Stimulated activated CD8-positive, alpha-beta memory T cell treated with anti-CD3 and anti-CD28 coated beads, Interleukin-4, amount 100 ng/mL, for 24 hours (primary cell): ENCODE measurements at places on chromosomes 12 and 14.

- no peak for DNase-seq
Measured at GRCh38 chr12:25797386-25797785, 161.1 kb upstream of the RASSF8 start.

GRCh38 chr14:79502751-79503148 is 708.6 kb downstream of the DIO2 start:
- no peak for DNase-seq

DNA sequence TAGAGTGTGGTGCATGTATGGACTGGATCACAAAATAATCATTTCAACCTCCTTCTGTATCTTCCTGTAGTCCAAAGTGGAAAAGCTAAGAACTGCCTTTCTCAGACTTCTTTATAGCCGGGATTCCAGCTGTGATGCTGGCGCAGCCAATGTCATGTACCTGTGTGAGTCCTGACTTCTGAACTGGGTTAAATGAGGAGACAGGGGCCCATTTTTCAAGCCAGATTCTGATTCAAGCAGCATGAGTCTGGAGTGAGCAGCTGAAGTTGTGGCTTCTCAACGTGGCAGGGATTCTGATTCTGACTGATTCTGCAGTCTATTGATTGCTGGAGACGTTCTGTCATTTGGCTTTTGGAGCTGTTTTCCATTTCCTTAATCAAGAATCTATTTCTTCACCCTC is 111.2 kb downstream of the ST8SIA1 start:
- no peak for DNase-seq

DNA sequence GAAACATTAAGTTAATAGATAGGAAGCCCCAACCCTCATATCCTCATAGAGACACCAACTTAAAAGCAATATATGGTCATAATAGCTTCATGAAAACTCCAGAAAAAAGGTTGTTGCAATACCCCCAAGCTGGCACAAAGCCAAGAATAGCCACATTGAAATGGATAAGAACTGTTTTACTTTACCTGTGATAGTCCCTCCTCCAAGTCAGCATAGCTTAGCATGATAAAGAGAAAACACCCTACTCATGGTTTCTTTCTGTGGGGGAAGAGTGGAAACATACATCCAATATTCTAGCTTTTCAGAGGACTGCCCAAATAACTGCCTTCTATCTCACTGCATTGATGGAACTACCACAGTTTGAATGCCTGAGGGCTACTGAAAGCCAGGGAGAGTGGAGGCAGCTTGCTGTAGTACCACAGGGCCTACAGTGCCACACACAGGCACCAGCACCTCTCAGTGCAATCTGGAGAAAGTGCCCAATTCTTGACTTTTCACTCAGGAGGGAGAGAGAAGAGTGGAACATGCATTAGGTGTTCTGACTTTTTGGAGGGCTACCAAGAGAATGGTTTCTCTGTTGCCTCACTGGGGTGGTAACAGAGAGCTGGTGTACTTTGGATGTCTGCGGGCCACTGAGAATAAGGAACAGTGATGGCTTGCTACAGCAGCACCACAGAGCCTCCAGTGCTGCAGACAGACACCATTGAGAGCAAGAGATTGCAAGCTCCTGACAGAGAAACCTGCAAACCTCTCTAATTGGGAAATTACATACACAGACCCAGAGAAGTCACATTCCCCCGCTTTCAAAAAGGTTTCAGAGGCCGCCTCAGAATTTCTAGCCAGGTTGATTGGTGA is 157.1 kb upstream of the GARIN2 start:
- no peak for DNase-seq

DNA sequence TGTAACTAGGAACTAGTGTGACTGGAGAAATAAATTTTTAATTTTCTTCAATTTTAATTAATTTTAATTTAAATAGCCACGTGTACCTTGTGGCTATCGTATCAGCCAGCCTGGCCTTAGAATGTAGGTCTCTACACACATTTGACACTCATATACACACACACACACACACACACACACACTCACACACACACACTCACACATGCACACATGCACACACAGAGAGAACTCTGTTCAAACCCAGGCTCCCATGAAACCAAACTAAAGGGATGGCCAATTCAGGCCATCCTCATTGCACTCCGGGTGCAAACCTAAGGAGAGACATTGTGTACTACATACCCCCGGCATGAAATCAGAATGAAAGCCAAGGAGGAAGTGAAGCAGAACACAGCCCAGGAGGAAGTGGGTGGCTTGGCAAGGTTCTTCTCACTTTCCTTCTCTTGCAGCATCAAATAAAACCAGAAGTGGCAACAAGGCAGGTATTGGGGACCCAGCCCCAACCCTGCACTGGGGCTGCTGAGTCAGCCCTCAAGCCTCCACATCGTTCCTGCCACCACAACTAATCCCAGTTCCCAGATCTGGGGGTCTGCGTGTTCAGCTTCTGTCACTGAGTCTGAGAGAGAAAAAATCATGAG is 26.2 kb upstream of the CHPT1 start:
- DNase-seq: no peak

DNA sequence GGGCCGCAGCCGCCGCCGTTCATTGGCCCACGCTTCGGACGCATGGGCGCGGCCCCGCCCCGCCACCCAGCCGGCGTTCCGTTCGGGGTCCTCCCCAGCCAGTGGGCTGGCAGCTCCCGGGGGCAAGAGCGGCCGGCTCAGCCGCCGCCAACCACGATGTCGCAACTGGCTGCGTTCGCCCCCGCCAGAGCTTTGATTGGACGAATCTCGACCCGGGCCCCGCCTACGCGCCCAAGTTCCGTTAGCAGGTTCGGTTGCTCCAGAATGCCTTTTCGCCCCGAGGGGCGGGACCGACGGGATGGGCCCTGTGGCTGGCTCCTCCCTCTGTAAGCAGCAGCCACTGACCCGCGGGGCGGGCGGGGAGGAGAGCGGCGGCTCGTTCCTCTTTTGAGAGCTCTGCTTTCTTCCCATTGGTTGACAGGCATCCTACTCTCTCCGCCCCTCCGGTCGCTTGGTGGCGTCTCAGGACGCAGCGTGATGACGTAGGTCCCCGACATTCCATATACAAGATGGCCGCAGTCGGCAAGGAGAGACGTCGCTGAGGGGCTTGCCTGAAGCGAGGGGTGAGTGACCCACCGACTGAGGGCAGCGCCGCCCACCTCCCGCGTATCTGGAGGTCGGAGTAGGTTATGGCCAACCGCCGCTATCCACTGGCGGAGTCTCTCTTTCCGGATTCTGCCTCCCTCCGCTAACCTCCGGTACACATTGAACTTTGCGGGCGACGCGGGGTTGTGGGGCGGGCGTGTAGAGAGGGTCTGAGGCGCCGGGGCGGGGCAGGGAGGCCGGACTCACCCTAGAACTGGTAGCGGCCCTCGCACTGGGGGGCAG is at the start of gene CCNK:
TSS of gene CCNK (plus strand) at position 493 of the 828 bp plus-strand sequence. CDS start 11,269 bp downstream, outside the sequence.
- peak; percentile 100 for DNase-seq

DNA sequence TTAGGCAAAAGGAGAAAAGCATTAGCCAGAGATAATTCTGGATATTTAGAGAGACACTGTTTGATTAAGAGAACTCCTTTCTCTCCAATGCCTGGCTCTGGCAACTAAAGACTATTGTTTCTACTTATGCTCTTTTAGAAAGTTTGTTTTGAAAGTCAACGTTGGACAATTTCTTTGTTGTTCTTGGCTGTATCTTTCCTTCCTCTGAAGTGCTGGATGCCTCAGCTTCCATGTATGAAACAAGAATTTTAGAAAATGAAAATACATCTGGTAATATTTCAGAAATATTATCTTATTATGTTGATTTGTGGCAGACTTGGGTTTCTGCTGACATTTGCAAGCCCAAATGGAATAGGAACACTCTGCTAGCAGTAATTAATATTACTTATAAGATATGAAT is 382.6 kb downstream of the SNAPC1 start:
- DNase-seq: no peak
